ENCODE measurements at places on chromosomes 5 and 9.

GRCh38 chr5:149773291-149774095, 43.4 kb downstream of the PPARGC1B start:
- DNase-seq, result no peak

- no peak for DNase-seq
Observed at GRCh38 chr5:155746367-155747038, 580.5 kb upstream of the SGCD start.

GRCh38 chr5:66143473-66144073, 527 bp upstream of the SREK1 start:
- DNase-seq, result no peak

DNA sequence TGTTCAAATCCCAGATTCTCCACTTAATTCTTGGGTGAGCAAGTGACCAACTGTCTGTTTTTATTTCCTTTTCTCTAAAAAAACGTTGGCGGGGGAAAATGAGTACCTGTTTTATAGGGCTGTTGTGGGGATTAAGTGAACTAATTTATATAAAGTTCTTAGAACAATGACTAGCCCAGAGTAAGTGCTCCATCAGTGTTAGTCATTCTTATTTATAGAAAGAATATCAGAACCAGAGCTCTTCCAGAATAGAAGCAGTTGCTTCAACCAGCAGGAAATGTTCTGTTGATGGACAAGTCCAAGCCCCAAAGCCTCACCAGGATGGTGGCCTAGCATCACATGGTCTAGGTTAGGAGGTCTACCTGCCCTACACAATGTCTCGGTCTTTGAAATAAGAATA, 379.2 kb downstream of the ACTL7B start:
- no peak for DNase-seq

DNA sequence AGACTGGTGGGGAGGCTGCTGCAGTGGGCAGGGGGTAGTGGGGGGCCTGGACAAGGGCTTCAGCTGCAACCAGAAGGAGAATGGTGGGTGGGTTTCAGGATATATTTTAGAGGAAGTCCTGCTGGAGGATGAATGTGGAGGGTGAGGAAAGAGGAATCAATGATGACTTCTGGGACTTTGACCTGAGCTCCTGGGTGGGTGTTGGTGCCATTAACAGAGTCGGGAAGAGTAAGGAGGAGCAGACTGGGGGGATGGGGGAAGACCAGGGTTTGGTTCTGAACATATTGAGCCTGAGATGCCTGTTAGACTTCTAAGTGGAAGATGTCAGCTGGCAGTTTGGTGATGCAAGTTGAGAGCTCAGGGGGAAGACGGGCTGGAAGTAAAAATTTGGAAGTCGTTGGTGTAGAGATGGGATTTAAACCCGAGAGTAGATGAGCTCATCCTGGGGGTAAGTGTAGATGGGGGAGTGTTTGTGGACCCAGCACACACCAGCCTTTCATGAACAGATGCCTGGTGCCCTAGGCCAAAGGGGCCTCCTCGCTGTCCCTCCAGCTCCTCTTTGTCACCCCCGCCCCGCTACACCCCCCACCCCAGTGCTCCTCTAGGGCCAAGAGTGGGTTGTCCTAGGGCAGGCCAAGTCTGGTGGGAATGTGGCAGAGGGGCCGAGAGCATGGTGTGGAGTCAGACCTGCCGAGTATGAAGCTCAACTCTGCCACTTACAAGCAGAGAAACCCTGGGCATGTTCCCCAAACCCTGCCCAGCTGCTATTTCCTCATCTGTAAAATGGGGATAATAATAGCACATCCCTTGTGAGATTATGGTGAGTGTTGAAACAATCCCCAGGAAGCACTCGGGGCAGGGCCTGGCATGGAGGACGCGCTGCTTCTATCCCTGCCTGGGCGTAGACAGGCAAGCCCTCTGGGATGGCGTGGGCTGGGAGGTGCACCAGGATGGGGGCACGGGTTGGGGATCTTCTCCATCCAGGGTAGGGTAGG, 4.0 kb downstream of the DNM1 start:
- no peak for DNase-seq

- no peak for DNase-seq
Observed at GRCh38 chr5:56525113-56525512, 290.2 kb upstream of the MAP3K1 start.

Data from stimulated activated CD4-positive, alpha-beta T cell treated with anti-CD3 and anti-CD28 coated beads, Interleukin-1b, Interleukin-23, amount 100 ng/mL, for 1 hour (primary cell).